ENCODE measurements at places on chromosomes 6 and 20. TPM values are rescaled to one million over a fixed set of nuclear protein-coding genes. Genes with fewer than 3 reads are reported as not detected.

The PPP1R3G gene
- total RNA-seq = 3.2 TPM

The UST gene
- total RNA-seq = 7.9 TPM

The HLA-G gene
- total RNA-seq = not detected

The CST5 gene
- total RNA-seq = not detected

The SLC35F1 gene
- total RNA-seq = not detected

The RANBP9 gene
- 25.8 TPM for total RNA-seq

The LIN28B gene
- 0.11 TPM for total RNA-seq

The CLPSL1 gene
- total RNA-seq = not detected

The BEND6 gene
- 1.3 TPM for total RNA-seq
